ENCODE measurements at places on chromosomes 1 and 21. TPM values are rescaled to one million over a fixed set of nuclear protein-coding genes. Genes with fewer than 3 reads are reported as not detected.

DNA sequence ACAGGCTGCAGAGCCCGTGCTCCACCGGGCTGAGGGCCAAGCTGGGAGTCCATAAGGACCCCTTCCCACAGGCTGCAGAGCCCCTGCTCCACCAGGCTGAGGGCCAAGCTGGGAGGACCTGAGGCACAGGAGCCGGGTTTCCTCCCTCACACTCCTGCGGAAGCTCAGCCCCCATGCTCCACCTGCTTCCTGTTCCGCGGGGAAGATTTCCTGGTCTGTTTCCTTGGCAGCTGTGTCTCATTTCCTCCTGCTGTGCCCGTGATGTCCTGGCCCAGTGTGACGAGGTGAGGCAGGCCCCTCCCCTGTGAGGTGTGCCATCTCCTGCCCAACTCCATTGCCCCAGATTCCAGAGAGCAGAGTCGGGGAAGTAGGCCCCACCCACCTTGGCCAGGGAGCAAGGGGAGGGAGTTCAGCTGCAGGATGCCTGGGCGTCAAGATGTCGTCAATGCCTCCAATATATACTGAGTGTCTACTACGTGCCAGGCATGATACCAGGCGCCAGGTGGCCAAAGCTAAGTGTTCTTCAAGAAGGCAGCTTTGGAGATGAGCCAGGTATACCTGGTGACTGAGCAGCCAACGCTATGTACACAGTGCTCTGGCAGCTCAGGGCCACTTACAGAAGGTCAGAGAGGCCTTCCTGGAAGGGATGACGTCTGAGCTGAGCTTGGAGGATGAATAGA, 58.8 kb downstream of the NAV1 start:
- peak; percentile 95 for DNase-seq
- no peaks in the 10 kb centered on the region for H3K27me3 ChIP-seq

DNA sequence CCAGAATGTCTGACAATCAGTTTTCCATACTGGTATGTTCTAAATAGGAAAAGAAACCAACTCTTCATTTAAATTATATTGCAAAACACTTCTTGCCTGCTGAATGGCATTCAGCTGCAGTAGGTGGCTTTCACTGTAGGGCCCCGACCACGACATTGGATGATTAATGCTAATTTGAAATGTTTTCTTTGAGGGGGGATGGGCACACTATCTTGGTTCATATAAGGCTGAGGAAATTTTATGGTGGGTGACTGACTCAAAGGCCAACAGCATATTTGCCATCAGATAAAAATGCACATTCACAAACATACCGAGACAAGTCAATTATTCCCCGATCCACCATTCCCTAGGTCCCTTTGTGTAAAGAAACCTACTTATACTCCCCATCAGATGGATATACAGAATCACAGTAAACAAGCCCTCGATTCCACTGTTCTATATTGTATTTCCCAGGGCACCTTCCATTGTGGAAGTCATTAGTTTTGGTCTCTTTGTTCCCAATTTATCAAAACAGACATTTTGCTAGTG, 464.2 kb upstream of the DAB1 start:
- no peak for DNase-seq
- no peak overlapping the region for H3K4me3 ChIP-seq
- H3K27me3 ChIP-seq = no peaks in the 10 kb centered on the region

Gene TDRD5
- total RNA-seq = 0.17 TPM

- H3K4me1 ChIP-seq = no peaks in the 10 kb centered on the region
- no peak overlapping the region for H3K4me3 ChIP-seq
- DNase-seq = no peak
- no peak overlapping the region for H3K27ac ChIP-seq
- no peaks in the 10 kb centered on the region for H3K27me3 ChIP-seq
These were observed 9.1 kb upstream of the CHODL start for GRCh38 chr21:18235545-18235944.

- H3K4me1 ChIP-seq = no peaks in the 10 kb centered on the region
- no peak for DNase-seq
- no peaks in the 10 kb centered on the region for H3K36me3 ChIP-seq
- H3K4me3 ChIP-seq = no peak overlapping the region
These were observed 54.9 kb downstream of the WDR64 start for GRCh38 chr1:241706967-241707366.

Gene HDAC1
- total RNA-seq = 71.2 TPM

- H3K4me1 ChIP-seq = no peaks in the 10 kb centered on the region
- no peak overlapping the region for H3K27ac ChIP-seq
- H3K4me3 ChIP-seq = no peak overlapping the region
- DNase-seq = no peak
These were observed 60.3 kb upstream of the KCNK2 start for GRCh38 chr1:215022204-215022603.

GRCh38 chr1:116737020-116737854, 17.0 kb upstream of the CD2 start:
- no peak overlapping the region for H3K4me3 ChIP-seq
- H3K36me3 ChIP-seq = no peaks in the 10 kb centered on the region
- DNase-seq = no peak
- peaks cover 8% of the 10 kb centered on the region for H3K4me1 ChIP-seq

- no peak overlapping the region for H3K27ac ChIP-seq
- H3K4me3 ChIP-seq = no peak overlapping the region
- no peak for DNase-seq
- H3K4me1 ChIP-seq = no peaks in the 10 kb centered on the region
- peaks cover 80% of the 10 kb centered on the region for H3K36me3 ChIP-seq
- H3K27me3 ChIP-seq = no peaks in the 10 kb centered on the region
These were observed 59.0 kb downstream of the MTR start for GRCh38 chr1:236853921-236854604.

- no peak overlapping the region for H3K27ac ChIP-seq
- DNase-seq = no peak
- no peaks in the 10 kb centered on the region for H3K27me3 ChIP-seq
- H3K36me3 ChIP-seq = no peaks in the 10 kb centered on the region
These were observed 93.0 kb downstream of the APP start for GRCh38 chr21:26077521-26077920.

- no peak overlapping the region for H3K4me3 ChIP-seq
- H3K27me3 ChIP-seq = no peaks in the 10 kb centered on the region
- no peaks in the 10 kb centered on the region for H3K36me3 ChIP-seq
These were observed 77.4 kb downstream of the NDUFS5 start for GRCh38 chr1:39103328-39104157.

Gene NFASC
- 24.1 TPM for total RNA-seq

GRCh38 chr21:38610623-38611251, 112.5 kb upstream of the ERG start:
- no peaks in the 10 kb centered on the region for H3K4me1 ChIP-seq
- H3K27me3 ChIP-seq = no peaks in the 10 kb centered on the region
- H3K4me3 ChIP-seq = no peak overlapping the region
- H3K36me3 ChIP-seq = no peaks in the 10 kb centered on the region
- no peak for DNase-seq

DNA sequence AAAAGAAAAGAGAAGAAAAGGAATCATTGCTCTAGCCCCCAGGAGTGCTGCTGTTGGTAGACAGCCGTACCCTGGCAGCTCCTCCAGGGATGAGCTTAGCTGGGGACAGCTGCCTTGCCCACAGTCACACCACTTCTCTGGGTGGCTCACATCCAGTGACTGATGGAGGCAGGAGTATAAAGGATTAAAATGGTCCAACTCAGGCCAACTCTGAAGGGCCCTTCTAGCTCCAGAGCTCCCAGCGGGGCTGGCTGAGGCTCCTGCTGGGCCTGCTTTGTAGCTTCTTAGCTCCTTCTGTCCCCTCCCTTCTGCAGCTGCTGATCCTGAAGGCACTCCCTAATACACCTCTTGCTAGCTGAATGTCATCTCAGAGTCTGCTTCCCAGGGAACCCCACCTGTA, 4.4 kb downstream of the CITED4 start:
- H3K27ac ChIP-seq = no peak overlapping the region
- DNase-seq = no peak
- H3K4me1 ChIP-seq = peaks cover 10% of the 10 kb centered on the region
- H3K27me3 ChIP-seq = no peaks in the 10 kb centered on the region
- H3K36me3 ChIP-seq = no peaks in the 10 kb centered on the region

- no peak overlapping the region for H3K27ac ChIP-seq
- no peaks in the 10 kb centered on the region for H3K36me3 ChIP-seq
- H3K27me3 ChIP-seq = no peaks in the 10 kb centered on the region
- no peaks in the 10 kb centered on the region for H3K4me1 ChIP-seq
These were observed 285.1 kb downstream of the CACNA1E start for GRCh38 chr1:181768211-181768929.

GRCh38 chr21:37742115-37742514, 174.1 kb downstream of the KCNJ6 start:
- no peaks in the 10 kb centered on the region for H3K4me1 ChIP-seq
- H3K27ac ChIP-seq = no peak overlapping the region
- H3K27me3 ChIP-seq = no peaks in the 10 kb centered on the region
- no peak overlapping the region for H3K4me3 ChIP-seq
- DNase-seq = no peak

Gene NECTIN4
- 5.4 TPM for total RNA-seq

DNA sequence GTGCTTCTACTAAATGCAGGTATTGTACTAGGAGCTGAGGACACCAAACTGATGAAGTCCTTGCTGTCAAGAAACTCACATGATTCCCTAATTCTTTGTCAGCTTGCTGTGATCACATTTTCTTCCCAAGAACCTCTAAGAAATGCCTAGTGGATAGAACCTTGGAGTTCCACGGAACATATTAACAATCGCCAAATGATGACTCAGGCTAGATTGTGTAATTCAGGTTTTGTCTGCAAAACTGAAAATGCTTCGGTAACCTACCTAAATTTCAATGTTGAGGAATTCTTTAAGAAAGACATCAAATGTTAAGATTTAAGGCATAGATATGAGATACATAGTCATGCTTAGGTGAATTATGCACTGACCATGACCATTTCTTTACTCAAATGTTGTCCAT, 1.7 kb upstream of the GADD45A start:
- peaks cover 9% of the 10 kb centered on the region for H3K36me3 ChIP-seq
- H3K27ac ChIP-seq = no peak overlapping the region
- no peak overlapping the region for H3K4me3 ChIP-seq
- no peaks in the 10 kb centered on the region for H3K27me3 ChIP-seq

- DNase-seq = no peak
- no peaks in the 10 kb centered on the region for H3K27me3 ChIP-seq
- no peak overlapping the region for H3K27ac ChIP-seq
- H3K36me3 ChIP-seq = no peaks in the 10 kb centered on the region
- no peak overlapping the region for H3K4me3 ChIP-seq
These were observed 4.6 kb upstream of the SMG7 start for GRCh38 chr1:183467687-183468086.

DNA sequence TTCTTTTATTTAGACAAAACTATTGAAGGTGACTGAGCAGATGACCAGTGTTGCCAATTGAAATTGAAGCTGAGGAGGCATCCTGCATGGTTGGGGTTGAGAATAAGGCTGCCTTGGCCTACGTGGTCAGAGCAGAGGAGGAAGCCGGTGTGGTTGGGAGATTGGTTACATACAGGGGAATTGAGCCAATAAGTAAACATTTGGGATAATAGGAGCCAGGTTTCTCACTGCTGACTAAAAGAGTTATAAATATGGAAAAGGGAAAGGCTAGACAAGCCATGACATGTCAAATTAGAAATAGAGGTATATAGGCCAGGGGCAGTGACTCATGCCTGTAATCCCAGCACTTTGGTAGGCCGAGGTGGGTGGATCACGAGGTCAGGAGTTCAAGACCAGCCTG, 15.8 kb downstream of the SNX7 start:
- H3K4me1 ChIP-seq = no peaks in the 10 kb centered on the region
- H3K27ac ChIP-seq = no peak overlapping the region
- no peak overlapping the region for H3K4me3 ChIP-seq
- no peak for DNase-seq
- no peaks in the 10 kb centered on the region for H3K36me3 ChIP-seq

Data from upper lobe of right lung (tissue), 1 donor.